ENCODE measurements at places on chromosomes 2 and 18.

GRCh38 chr2:227234429-227234828 lies 70.0 kb downstream of the COL4A3 start:
- DNase-seq: no peak

- DNase-seq: no peak
Measured at GRCh38 chr2:163191372-163191771, 352.8 kb upstream of the KCNH7 start.

DNA sequence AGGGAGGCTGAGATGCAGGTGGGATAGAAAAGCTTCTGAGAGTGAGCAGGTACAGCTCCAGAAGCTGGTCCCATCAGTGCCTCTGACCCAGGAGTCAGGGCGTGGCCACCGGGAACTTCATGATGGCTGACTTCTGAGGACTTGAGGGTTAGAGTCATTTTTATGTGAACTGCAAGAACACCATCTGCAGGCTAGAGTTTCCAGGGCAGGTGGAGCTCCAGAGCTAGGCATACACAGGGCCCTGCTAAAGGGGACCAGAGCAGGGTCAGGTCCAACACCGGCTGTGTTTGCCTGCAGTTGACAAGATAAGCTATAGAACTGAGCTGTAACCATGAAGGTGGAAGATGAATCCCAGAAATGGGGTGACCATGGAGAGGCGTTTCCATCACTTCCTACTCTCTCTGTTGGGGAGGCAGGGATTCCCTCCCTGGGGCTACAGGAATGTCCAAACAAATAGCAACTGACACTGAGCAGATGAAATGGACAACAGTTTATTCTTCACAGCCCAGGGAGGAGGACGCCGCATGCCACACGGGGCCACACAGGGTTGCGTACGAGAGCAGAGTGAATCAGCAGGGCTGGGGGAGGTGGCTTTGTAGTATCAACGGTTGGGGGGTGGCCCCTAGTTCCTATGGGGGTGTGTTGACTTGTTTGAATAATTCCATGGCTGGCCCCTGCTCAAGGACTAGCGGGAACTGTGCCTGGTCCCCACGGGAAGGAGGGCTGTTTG lies 77.6 kb upstream of the ZNF516 start:
- no peak for DNase-seq

GRCh38 chr18:36355511-36355910 lies 58.0 kb downstream of the FHOD3 start:
- DNase-seq: no peak

- DNase-seq: no peak
Measured at GRCh38 chr18:48934723-48935432, 15.9 kb downstream of the SMAD7 start.

GRCh38 chr2:46098621-46099062 lies 198.6 kb upstream of the EPAS1 start:
- DNase-seq: peak; percentile 31

GRCh38 chr2:133748007-133748700 lies 179.9 kb upstream of the NCKAP5 start:
- DNase-seq: no peak

DNA sequence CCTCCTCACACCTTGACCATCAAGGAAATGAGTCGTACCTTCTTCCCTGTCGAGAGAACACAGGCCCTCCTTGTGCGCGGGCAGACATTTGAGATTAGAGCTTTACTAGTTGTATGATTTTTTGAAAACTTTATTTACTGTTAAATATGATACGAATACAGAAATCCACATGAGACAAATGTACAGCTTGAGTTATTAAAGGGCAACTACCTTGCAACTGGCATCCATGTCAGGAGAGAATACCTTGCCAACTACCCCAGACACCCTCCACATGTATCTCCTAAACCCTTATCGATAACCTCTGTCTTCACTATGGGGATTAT lies 28.3 kb downstream of the KLHL23 start:
- no peak for DNase-seq

- DNase-seq: no peak
Measured at GRCh38 chr2:2569306-2569705, 238.2 kb upstream of the MYT1L start.

GRCh38 chr2:121118951-121119350 lies 166.1 kb downstream of the TFCP2L1 start:
- no peak for DNase-seq

GRCh38 chr2:100756704-100757103 lies 63.2 kb upstream of the NPAS2 start:
- DNase-seq: no peak

DNA sequence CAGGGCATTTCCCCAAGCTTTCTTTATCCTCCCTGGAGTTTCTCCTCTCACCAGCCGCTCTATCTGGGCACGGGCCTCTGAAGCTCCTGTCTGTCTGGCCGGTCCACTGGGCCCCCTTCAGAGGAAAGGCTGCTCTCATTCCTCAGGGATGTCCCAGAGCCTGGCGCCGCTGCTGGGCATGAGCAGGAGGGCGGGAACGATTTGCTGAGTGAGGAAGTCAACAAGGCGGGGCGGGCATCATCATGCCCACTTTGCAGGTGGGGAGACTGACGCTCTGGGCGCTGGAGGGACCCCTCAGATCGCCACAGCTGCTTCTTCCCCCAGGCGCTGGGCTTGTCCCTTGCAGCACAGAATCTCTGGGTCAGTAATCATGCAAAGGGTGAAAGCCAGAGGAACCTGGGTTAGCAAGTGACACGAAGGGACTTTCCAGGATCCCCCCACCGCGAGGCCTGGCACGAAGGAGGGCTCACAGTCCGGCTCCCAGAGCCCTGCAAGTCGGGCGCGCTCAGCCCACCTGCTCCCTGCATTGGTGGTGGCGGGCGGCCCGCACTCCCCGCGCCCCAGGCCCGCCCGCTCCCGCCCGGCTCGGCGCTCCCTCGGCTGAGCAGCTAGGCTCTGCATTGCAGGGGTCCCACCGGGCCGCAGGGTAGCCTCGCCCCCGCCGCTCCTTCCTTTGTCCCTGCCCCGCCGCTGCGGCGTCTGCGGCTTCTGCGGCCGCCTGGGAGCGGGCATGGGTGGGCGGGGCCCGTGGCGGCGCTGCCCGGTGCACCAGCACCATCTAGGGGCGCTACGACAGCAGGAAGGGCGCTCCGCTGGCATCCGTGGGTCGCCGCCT lies 157.8 kb downstream of the CYRIA start:
- no peak for DNase-seq

- no peak for DNase-seq
Measured at GRCh38 chr2:199460101-199460671, 2.4 kb upstream of the SATB2 start.

- no peak for DNase-seq
Measured at GRCh38 chr2:120210270-120210693, 12.9 kb downstream of the TMEM185B start.

- DNase-seq: no peak
Measured at GRCh38 chr2:187982668-187983067, 309.0 kb upstream of the GULP1 start.

DNA sequence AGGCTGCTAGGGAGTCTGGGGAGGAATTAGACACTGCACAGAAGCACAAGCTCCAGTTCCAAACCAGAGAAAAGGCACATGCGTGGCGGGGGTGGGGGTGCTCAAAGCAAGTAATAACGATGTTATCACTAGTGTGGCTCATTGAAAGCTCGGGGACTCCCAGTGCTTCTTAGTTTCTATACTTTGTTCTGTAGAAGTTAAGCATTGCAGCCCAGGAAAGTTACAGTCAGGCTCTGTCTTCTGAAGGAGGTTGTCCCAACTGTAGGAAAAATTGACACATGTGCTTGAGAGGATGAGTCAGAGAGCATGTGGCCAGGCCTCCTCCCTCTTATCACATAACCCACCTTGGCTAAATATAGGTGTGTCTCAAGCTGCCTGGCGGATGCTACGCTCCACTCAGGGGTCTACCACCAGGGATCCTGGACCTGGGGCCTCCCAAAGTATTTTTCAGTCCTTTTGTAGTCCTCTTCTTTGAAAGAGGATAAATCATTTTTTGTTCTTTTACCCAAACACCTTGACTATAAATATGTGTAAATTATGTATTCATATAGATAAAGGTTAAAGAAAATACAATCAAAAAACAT lies 3.8 kb downstream of the GALNT5 start:
- peak; percentile 43 for DNase-seq

DNA sequence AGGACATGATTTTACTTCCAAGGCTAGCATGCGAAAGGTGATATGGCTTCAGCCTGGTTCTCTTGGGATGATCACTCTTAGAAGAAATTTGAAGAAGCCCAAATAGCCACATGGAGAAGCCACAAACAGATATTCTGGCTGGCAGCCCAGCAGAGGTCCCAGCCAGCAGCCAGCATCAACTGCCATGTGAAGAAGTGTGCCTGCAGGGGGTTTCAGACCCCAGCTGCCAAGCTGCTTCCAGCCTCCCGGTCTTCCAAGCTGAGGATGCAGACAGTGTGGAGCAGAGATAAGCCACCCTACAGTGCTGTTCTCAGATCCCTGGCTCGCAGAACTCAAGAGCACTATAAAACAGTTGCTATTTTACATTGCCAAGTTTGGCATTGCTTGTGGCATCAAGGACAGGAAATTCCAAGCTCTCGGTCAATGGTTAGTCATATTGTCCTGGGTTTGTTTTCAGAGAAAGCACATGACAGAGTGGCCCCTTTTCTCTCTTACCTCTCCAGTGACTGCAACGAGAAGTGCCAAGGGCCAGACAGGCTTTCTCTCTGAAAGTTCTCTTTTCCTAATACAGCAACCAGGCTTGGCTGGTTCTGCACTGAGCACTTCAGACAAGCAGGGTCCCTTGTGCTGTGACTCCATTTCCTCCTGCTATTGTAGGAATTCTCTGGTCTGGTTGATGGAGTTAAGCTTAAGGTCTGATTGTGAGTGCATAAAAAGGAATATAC lies 223.7 kb downstream of the ANKRD30B start:
- DNase-seq: peak; percentile 27

Measured in PC-9 (cell line).